ENCODE measurements at places on chromosomes 3 and 15. TPM values are rescaled to one million over a fixed set of nuclear protein-coding genes. Genes with fewer than 3 reads are reported as not detected.

DNA sequence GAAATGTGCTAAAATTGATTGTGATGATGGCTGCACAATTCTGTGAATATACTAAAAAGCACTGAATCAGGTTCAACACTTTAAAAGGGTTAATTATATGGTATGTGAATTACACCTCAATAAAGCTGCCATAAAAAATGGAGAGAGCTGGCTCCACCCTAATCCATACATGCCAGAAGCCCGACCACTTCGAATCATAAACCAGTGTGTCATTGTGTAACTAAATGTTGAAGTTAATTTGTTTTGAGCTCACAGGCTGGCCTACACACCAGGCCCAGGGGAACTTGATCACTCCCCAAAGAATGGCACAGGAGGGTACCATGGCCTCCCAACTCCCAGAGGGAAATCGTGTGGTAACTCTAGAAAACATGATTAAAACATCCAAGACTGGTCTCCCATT lies 14.0 kb downstream of the PLCD1 start:
- no peak for DNase-seq

GRCh38 chr3:81554388-81554787 lies 207.1 kb downstream of the GBE1 start:
- DNase-seq: no peak

- DNase-seq: no peak
Measured at GRCh38 chr3:69251078-69251805, 128.8 kb upstream of the LMOD3 start.

The SHQ1 gene
- 22.2 TPM for total RNA-seq

The BMF gene
- total RNA-seq: 20.6 TPM

The SCG5 gene
- 2.7 TPM for total RNA-seq
